ENCODE measurements at places on chromosomes 3 and 15.

DNA sequence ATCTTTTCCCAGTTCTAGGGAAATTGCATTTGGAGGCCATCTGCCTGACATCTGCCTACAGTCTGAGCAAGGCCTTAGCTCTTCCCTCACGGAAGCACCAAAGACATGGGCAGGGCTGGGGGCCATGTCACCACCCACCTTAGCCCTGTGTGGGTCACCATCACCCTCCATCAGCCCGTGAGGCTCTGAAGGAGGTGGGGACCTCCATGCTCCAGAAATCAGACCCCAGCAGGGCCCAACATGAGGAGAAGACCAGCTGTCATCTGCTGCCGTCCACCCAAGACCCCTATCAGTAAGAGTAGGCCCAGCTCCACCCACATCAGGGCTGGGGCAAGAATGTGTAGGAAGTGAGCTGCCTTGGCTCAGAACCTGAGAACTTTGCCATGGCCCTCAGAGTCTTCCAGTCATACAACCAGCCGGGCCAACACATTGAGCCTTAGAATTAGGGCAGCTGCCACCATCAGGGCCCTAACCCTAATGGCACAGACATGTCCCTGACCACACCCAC, 1.9 kb downstream of the TMIE start:
- no peak for DNase-seq

DNA sequence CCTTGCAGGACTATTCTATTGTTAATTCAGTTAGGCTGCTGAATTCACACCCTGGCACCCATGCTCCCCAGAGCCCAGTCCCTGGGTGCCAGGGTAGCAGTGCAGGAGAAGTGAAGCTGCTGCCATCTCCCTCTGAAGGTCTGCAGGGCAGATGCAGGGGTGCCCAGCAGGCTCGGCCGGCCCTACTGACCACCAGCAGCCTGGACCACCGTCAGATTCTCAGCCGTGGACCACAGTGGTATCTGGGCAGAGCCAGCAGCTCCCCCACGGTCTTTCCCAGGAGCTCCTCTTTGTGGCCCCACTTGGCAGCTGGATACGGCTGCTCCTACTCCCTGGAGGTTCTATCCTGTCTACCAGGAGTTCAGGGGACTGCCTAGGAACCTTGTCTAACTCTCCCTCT, 46.8 kb downstream of the ALDH1L1 start:
- DNase-seq, result no peak

GRCh38 chr3:146803745-146804144, 198.6 kb upstream of the PLSCR5 start:
- DNase-seq, result no peak

- no peak for DNase-seq
These were observed 557.7 kb upstream of the SGO1 start for GRCh38 chr3:20743553-20744321.

- no peak for DNase-seq
These were observed 144.1 kb downstream of the KLF13 start for GRCh38 chr15:31470756-31471155.

GRCh38 chr15:80601256-80601655, 93.9 kb upstream of the ABHD17C start:
- no peak for DNase-seq

- no peak for DNase-seq
These were observed 123.2 kb downstream of the DNAJB8 start for GRCh38 chr3:128343287-128344051.

GRCh38 chr3:46848271-46849044, 14.8 kb downstream of the MYL3 start:
- DNase-seq, result peak; percentile 23

- DNase-seq, result no peak
These were observed 18.0 kb upstream of the FSTL1 start for GRCh38 chr3:120468635-120469295.
